ENCODE measurements at places on chromosomes 6 and 20.

GRCh38 chr6:119517428-119517827, 167.9 kb upstream of the MAN1A1 start:
- no peak for DNase-seq

DNA sequence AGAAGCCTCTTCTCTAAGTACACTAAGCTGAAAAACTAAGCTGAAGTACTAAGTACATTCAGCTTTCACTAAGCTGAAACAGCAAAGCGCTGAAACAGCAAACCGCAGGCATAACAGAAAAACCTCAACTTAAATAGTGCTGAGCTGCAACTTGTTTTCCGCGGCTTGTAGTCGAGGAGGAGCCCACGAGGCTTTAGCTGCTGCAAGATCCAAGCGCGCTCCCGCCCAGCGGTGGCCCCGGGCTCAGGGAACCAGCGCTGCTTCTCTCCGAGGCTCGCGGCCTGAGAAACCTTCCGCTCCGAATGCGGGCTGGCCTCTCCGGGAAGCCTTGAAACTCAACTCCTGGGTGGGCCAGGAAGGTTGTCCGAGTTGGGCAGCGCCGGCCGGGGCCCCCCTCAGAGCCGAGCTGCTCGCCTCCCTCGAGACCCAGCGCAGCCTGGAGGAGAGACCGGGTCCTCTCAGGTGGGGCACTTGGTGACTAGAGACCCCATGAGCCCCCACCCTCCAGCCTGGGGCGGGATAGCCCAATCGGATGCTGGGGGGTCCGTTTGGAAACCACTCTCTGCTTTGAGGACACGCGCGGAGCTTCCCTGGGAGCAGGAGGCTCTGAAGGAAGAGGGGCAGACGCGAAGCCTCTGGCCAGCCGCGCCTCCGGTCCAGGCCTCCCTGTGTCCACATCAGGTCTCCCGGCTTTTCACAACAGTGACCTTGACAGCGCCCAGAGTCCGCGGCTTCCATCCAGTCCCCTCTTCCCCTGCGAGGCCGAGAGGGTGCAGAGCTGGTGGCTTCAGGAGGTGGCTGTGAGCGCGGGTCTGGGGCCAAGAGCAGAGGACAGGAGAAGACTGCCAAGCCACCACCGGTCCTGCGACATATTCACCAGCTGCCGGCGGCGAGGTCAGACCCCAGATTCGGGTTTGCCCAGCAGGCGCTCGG, 38.1 kb upstream of the HLA-E start:
- no peak for DNase-seq

DNA sequence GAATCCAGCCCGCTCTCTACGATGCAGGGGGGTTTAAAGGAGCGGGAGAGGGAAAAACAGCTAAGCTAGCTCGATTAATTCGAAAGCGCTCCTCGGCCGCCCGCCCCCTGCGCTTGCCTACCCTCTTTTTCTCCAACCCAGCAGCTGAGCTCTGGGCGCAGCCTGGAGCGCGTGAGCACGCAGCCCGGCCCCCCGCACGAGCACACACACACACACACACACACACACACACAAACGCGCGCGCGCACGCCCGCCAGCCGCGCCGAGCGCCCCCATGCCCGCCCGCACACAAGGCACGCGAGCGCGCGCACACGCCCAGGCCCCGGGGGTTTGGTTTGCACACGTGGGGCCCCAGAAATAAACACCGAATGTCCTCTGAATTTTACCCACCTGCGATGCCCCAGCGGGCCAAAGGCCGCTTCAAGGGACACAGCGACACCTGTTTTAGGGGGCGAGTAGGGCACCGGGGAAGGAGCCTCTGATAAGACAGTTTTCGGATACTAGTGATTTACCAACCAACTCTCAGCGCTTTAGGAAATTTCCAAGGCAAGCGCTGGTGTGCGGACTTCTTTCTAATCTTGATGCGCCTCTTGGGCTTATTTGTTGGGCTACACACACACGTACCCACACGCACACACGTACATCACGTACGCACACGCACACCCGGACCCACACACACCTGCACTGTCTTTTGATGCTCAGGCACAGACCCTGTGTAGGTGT, 802 bp upstream of the NRN1 start:
- no peak for DNase-seq

DNA sequence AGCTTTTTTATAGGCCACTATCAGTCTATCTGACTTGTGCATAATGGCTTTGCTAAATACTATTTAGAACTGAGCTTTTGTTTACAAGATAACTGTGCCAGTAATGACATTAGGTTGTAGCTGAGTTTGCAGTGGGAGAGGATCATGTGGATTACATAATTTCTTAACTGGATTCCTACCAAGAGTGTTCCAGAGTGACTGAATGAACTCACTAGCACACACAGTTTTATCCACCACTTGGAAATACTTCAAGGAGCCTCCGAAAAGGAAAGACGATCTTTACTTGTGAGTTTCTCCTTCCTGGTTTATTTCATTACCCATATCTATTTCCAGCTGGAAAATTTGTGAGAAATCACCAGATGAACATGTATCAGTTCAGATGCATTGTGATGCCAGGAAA, 10.9 kb upstream of the SYNE1 start:
- DNase-seq: no peak

DNA sequence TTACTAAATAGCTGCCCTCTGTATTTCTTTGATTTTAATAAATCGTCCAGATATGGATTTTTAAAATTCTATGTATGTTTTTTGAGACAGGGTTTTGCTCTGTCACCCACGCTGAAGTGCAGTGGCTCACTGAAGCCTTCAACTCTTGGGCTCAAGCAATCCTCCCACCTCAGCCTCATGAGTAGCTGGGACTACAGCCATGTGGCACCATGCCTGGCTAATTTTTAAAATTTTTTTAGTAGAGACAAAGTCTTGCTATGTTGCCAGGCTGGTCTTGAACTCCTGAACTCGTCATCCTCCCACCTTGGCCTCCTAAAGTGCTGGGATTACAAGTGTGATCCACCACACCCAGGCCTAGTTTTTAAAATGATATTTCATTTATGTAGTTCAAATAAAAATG, 47.4 kb upstream of the DDR1 start:
- no peak for DNase-seq

DNA sequence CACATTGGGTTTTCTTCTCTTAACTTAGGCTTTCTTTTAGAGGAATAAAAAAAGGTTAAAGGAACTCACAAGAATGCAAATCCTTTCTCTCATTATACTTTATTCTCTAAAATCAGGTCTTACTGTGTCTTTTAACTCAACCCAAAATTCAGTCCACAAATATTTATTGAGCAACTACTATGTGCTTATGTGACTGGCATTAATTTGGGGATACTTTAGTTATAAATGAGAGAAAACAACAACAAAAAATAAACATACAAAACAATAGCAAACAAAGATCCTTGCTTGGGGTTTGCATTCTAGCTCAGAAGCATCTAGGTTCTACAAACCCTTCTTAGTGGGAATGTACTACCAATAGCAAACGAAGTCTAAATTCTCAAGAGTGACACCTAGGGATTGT, 266.2 kb downstream of the UTRN start:
- no peak for DNase-seq

DNA sequence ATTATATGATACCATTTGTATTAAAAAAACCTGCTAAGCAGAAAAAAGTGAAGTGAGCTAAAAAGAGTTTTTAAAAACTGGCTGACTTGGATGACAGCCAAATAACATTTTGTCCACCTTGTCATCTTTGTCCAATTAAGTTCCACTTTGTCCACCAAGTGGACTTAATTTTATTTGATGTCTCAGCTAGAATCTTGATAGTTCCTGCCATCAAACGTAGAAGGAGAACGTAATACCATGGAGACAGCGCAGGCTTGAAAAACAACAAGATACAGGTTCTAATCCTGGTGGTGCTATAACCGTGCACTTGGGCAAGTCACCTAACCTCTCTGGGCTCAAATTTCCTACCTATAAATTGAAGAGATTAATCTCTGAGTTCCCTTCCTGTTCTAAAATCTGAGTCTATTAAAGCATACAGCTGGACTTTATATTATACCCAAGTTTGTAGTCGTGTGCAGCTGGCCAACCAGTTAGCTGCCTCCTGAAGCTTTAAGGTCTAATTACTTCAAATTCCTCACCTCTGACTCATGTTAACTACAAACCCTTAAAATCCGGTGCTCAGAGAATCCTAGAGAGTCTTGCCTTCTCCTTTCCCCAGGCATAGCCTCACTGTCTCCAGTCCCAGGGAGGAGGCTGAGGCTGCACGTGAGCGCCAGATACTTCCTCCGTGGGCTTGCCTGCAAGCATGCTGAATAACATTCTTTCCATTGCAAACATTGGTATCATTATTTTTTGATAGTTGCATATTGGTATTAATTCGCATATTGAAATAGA, 16.8 kb downstream of the TMEM244 start:
- no peak for DNase-seq

GRCh38 chr6:77457720-77458349, 5.5 kb downstream of the HTR1B start:
- DNase-seq: no peak

DNA sequence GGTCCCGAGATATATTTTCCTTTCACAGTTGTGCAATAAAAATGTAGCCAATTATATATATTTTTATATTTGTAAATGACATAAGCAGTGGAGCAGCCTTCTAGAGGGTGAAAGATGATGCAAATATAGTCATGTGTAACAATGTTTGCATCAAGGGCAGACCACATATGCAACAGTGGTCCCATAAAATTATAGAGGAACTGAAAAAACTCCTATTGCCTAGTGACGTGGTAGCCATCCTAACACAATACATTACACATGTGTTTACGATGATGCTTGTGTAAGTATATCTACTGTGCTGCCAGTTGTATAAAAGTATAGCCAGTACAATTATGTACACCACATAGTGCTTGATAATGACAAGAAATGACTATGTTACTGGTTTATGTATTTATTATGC, 162.8 kb downstream of the ZFAND3 start:
- DNase-seq: no peak

DNA sequence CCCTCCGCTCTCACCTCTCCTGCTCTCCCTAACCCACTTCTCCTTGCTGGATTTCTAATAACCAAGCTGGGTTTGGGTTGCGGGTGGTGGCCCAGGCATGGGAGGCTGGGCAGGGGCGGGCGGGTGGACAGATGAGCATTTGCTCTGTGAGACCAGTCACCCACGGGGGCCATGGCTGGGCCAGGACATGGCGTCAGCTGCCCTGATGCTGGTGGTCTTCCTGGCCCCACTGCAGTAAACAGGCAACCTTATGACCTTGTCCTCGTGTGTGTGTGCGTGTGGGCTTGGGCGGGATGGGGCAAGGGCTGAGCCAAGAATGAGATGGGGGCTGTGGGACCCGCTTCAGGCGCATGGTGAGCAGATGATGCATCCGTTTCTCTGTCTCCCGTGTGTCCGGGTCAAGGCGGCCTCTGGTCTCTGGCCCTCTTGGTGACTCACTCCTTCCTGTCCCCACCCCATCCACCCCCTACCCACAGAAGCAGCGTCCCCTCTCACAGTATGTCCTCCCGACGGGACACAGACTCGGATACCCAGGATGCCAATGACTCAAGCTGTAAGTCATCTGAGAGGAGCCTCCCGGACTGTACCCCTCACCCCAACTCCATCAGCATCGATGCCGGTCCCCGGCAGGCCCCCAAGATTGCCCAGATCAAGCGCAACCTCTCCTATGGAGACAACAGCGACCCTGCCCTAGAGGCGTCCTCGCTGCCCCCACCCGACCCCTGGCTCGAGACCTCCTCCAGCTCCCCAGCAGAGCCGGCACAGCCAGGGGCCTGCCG, 41.4 kb upstream of the MYL9 start:
- no peak for DNase-seq

GRCh38 chr6:144190593-144190992, 40.3 kb downstream of the STX11 start:
- no peak for DNase-seq

DNA sequence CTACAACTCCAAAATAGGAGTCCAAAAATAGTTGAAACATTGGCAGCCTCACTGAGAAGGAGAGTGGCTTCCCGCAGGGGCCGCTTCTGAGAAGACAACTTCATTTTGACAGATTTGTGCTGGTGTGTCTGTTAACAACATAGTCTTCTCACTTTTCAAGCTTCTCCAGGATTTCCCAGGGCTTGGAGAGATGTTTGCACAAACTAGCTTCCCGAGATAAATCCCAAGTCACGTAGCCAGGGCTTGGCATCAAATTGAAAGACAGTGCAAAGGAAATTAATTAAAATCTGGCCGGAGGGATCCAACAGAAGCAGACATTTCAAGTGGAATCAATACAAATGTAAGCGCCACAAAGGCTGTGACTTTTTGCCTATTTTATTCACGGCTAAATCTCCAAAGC, 630.2 kb downstream of the DHX35 start:
- DNase-seq: no peak

DNA sequence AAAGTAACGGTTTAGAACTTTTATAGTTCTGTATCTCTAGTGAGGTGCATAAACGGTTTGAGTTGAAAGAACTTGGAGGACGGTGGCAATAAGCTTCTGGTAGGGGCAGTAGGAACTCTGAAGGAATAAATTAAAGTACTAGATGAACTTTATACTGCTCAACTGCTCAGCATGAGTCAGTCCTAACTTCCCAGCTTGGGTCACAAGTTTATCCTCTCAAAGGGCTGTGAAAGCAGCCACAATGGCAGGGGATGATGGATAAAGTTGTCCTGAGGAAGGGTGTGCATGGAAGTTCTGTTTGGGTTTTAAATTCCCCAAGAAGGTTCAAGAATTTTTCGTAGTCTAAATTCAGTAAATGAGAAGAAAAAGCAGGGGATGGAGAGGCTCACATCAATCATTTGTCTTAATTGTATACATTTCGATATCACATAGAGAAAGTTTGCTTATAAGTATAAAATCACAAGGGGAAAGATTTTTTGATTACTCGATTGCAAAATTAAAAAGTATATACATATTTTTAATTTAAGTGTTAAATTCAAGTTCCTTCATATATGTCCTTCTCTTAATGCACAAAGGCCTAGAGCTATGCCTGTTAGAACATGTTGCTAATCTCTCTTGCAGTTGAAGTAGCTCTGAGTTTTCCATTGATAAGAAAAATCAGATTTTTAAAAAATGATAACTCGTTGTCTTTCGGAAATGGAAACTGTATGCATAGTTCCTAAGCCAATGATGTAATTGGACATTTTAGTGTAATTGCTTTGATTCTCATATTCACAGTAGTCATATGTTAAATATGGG, 55.3 kb upstream of the JAG1 start:
- no peak for DNase-seq

DNA sequence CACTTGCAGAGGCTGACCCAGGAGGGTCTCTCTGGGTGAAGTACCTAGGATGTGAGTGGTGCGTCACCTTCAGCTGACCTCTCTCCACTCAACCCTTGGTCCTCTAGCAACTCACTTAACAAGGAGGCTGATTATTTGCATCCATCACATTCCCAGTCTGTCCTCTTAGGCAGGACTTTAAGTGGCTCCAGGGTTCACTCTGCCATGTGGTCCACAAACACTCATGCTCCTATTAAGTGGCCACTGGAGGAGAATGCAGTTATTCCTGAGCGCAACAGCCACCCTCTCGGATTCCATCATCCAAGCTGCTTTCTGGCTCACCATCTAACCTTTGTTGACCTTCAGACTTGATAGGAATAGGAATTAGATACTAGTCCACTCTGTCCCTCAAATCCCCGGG, 61.1 kb upstream of the SCAF8 start:
- no peak for DNase-seq

Measured in GM06990 (cell line).